SJCRH30 (cell line): ENCODE measurements at places on chromosomes 4 and X. TPM values are rescaled to one million over a fixed set of nuclear protein-coding genes. Genes with fewer than 3 reads are reported as not detected.

CNGA1 gene
- total RNA-seq, result not detected in 2 replicates

PPP1R2C gene
- total RNA-seq, result not detected in 2 replicates

TRIM61 gene
- not detected in 2 replicates for total RNA-seq

OTC gene
- total RNA-seq, result not detected in 2 replicates

MAGEA11 gene
- not detected in 2 replicates for total RNA-seq

ARX gene
- total RNA-seq, result not detected in 2 replicates

KLHL5 gene
- 43.0 and 50.3 TPM in 2 replicates for total RNA-seq

DNA sequence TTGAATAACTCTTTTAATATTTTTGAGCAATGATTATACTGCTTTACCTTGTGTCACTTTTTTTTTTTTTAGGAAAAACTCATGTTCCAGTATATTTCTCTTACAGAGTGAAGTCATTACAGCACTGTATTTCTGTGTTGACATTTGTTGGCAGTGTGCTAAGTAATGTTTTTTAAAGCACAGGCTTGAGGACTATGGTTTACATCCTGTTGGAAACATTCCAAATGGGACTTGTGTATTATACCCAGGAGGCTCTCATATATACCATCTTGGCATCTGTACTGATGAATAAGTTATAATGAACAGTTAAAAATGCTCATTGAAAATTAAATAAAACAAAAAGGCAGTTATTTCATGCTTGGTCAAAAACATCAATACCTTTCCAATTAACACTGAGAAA lies 33.8 kb downstream of the CEP44 start:
- DNase-seq, result no peak

DNA sequence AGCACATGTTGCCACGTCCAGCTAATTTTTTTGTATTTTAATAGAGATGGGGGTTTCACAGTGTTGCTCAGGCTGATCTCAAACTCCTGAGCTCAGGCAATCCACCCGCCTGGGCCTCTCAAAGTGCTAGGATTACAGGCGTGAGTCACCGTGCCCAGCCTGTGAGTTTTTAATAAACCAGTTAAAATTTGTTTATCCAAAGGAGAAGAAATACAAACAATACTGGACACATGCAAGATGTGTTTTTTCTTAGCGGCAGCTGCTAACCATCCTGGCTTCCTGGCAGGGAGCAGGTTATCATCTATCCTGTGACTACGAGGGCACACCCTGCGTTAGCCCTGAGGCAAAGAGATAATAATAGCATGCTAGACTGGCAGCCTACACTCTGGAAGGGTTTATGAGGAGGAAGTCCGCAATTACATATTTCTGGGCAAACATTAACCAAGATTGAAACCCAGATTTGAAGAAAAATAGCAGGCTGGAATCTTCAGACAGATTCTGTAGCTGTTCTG lies 191.4 kb downstream of the SPRY1 start:
- DNase-seq, result peak; percentile 98

GRCh38 chr4:135240796-135241195 lies 1039.2 kb upstream of the PABPC4L start:
- peak; percentile 6 for DNase-seq

DNA sequence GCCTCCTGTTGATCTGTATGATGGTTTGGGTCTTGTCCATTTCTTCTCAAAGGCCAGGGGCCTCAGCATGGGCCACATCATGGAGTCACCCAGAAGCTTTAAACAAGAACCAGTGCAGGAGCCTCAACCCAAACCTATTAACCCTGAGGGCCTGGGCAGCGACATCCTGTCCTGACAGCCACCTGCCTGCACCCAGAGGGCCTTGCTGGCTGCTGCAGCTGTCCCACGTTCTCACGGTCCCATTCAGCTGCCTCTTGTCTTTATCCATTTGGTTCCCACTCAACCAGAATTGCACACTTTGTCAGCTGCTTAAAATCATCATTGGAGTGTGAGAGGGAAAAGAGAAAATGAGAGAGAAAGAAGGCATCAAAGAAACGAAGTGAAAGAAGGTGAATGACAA lies 21.6 kb downstream of the C4orf50 start:
- DNase-seq, result peak; percentile 75

DNA sequence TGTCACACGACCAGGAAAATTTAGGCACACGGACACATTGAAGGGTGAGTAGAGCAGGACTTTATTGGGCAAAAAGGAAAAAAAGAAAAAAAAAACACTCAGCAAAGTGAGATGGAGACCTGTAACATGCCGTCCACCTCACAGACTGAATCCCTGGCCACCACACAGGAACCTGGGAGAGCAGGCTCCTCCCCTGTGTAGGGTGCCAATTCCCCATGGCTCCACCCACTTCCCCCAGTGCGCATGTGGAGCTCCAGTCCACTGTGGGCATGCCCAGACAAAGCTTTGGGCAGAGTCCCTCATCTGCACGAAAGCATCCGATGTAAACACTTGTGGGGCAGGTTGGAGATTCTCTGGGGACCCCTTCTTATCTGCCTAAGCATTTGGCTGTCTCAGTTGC lies 23.6 kb upstream of the CBR4 start:
- DNase-seq, result peak; percentile 72

GRCh38 chr4:114497116-114497515 lies 101.5 kb upstream of the UGT8 start:
- no peak for DNase-seq

DNA sequence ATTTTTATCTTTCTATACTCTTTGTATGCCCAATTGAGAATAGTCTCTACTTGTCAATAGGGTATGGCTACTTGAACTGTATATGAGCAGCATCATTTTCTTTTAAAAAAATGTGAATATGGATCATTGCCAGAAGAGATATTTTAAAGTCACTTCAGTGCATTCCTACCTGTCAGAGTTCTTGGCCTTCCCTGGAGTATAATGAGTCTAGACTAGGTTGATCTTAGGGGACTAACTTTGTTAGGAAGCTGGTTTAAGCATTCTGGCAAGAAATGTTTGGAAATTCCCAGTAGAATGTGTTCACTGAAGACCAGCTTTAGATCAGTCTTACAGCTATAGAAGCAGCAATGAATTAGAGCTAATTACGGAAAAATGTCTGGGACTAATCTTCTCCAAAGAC lies 178.2 kb downstream of the FAT4 start:
- DNase-seq, result no peak

DNA sequence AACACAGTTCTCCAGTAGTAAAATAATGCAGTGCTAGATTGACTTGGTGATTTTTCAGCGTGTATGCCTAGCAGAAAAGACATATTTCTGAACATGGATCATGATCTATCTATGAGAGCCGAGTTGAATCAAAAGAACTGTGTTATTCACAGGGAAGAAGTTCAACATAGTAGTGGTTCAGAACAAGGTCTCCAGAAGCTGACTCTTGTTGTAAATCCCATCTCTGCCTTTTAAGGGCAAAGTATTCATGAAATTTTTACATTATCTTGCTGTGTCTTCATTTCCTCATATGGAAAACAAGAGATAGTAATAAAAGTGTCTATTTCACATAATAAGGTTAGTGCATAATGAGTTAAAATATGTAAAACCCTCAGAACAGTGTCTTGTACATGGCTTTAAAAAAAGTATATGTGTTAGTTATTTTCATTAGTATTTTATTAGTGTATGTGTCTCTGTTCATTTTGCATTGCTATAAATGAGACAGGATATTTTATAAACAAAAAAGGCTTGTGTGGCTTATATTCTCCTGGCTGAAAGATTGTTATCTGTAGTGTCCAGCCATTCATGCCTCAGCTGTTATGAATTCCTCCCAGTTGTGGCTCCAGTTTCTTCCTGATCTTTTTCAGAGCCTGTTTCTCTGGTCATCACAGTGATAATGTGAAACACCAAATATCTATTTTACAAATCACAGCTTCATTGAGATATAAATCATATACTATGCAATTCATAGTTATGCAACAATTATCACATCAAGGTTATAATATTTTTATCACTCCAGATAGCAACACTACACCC lies 1351.2 kb downstream of the STIM2 start:
- peak; percentile 67 for DNase-seq

- peak; percentile 46 for DNase-seq
Observed at GRCh38 chrX:22081475-22082092, 49.5 kb downstream of the PHEX start.

- no peak for DNase-seq
Observed at GRCh38 chr4:187191676-187192075, 468.0 kb upstream of the FAT1 start.

GRCh38 chr4:19707876-19708275 lies 543.8 kb upstream of the SLIT2 start:
- DNase-seq, result no peak

DNA sequence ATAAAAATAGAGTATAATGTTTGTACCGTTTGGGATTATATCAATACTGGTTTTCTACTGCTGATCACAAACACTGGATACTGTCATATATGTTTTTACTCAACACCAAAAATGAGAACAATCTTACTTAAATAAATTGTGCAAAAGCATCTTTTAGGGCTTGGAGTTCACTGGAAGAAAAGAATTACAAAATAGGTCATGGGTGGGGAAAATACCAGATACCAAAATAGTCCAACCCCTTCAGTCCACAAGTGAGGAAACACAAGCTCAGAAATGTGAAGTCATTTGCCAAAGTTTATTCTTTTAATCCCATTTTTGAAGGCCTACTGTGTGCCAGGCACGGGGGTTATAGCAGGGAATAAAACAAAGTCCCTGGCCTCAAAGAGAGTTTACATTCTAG lies 64.4 kb downstream of the ADGRG2 start:
- no peak for DNase-seq

DNA sequence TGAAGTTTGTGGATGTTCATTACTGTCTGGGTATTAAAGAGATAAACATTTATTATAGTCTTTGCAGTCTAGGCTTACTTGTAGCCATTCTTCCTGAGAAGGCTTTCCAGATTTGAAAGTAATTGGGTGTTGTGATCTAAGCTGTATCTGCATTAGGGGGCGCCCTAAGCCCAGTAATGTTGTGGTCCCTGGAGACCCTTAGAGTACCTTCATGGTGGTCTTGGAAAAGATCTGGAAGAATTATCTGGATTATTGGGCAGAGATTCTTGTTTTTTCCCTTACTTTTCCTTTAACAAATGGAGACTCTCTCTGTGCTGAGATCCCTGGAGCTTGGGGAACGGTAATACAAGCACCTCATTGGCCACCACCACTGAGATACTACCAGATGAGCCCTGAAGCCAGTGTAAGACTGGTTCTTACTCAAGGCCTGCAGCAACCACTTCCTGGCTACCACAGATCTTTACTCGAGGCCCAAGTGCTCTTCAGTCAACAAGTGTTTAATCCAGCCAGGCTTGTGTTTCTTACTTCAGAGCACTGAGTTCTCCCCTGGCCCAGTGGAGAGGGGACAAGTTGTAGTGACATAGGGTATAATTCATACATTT lies 63.1 kb downstream of the RTL3 start:
- peak; percentile 37 for DNase-seq
